ENCODE measurements at places on chromosomes 16 and 17.

DNA sequence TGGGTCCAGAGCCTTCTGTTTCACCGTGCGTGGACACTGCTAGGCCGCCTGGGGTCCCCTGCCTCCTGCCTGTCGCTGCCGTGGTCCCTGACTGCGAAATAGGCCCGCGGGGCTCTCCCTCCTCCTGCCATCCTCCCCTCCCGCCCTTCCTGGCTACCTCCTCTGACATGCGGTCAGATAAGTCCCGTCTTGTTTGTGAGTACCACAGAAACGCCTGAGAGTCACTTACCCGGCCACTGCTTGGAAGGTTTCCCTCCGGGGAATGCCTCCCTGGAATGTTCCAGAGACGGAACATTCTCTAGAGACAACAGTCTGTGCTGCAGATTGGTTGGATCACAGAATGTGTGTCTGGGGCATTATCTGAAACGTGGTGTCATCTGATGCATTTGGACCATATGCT, 22.7 kb downstream of the CIBAR2 start:
- peak; percentile 84 for DNase-seq

GRCh38 chr16:50744881-50745280, 3.0 kb downstream of the CYLD start:
- no peak for DNase-seq

DNA sequence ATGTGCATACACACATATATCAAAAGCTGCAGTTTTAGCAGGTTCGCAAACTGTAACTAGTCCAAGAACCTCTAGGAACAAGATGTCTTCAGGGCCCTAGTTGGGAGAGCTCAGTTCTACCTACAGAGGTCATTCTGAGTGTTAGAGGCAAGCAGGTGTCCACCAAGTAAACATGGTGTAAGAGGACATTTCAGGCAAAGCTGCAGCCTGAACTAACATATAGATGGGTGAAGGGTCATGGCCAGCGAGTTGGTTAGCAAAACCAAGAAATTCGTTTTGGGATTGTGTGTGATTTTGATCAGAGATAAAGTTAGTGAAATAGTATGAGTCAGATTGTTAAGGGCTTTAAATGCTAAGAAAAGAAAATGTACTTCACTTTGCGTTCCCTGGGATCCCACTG, 24.6 kb downstream of the C17orf75 start:
- no peak for DNase-seq

GRCh38 chr17:81716674-81716996, 4.6 kb downstream of the SLC25A10 start:
- DNase-seq, result no peak

- no peak for DNase-seq
Observed at GRCh38 chr16:89563639-89564392, 3.3 kb downstream of the RPL13 start.

GRCh38 chr17:71023249-71024030, 854.1 kb downstream of the KCNJ2 start:
- DNase-seq, result peak; percentile 33

DNA sequence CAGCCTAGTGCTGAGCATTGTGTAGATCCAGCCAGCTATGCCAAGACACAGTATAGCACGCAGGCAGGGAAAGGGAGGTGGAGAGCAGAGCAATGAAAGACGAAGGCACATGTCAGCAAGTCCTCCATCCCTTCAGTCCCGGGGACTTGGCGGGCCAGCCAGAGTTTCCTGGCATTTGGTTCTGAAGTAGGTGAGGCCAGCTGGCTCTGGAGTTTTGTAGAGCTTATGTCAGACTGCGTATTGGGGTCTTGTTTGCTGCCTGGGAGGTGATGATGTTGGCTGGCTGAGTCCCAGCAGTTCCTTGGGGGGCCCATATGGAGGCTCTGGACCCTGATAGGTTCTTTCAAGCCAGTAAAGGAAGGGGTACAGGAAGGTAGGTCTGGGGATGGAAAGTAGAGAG, 55.7 kb upstream of the AKTIP start:
- DNase-seq, result peak; percentile 36

DNA sequence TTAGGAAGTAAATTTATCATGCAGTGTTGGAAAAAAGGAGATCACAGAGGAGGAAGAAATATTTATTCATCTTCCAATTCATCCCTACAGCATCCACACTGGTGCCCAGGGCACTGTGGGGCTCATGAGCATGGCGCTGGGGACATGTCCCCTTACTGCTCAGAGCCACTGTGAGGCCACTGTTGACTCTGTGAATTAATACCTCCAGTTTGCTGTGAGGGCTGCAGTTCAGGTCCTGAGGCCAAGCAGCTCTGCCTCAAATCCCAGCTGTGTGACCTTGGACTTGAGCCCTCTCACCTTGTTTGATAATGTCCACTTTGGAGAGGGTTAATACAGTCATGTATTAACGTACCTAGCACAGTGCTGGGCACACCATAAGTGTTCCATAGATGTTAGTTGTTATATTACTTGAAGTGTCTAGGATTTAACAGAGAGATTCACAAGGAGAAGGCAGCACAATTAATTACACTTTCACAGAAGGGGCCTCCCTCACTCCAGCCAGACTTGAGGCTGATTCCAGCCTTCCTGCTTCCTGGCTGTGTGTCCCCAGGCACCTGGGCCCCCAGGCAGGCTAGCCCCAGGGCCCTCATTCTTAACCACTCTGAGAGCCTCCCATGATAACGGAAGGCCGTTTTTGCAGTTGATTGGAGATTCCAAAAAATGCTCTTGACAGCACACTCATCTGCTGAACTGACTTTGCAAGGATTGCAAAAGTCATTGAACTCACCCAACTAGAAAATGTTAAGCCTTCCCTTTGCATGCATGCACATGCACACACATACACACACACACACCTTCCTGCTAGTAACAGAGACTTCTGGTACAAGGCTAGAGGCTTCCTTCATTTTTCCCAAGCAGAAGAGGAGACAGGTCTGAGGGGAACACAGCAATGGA, 29.4 kb downstream of the KATNIP start:
- DNase-seq, result peak; percentile 68

- peak; percentile 82 for DNase-seq
Observed at GRCh38 chr17:51046514-51047384, 73.9 kb downstream of the SPAG9 start.

DNA sequence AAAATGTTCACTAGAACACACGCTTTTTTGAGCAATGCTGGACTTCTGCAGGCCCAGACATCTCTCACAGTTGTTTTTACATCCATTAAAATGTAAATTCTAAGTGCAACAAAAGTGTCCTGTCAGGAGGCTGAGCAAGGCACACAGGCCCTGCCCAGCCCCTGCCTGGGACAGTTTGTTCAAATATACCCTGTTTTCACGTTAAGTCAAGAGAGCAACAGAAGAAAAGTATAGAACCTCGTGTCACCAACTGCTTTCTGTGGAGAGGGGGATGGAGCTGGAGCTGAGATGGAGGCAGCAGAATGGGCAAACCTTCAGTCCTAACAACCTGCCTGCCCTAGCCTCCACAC, 4.3 kb upstream of the HOXB2 start:
- DNase-seq, result no peak

GRCh38 chr17:41002814-41003213, 3.1 kb upstream of the KRTAP3-2 start:
- DNase-seq, result peak; percentile 48

- DNase-seq, result no peak
Observed at GRCh38 chr17:27950995-27951394, 57.8 kb upstream of the LYRM9 start.

GRCh38 chr17:40590742-40591141, 25.5 kb upstream of the CCR7 start:
- DNase-seq, result no peak

GRCh38 chr17:29618272-29619065, 4.2 kb downstream of the CORO6 start:
- no peak for DNase-seq

DNA sequence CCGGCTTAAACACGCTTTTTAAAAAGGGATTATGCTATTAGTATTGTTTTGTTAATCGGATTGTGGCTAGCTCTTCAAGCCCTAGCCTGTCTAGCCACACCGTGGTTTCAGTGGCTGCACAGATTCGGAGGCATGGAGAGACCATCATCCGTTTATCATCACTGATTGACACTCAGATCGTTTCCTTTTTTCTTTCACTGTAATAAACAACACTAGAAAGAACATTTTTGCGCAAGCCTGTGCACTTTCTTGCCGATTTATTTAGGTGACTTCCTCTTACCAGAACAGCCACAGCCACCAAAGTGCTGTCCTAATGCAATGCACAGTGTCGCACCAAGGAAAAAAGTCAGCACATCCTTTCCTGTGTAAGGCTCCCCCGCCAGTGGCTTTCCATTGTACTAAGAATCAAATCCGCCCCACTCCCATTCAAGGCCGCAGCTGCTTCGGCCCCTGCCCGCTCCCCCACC, 78.2 kb downstream of the CRISPLD2 start:
- no peak for DNase-seq

DNA sequence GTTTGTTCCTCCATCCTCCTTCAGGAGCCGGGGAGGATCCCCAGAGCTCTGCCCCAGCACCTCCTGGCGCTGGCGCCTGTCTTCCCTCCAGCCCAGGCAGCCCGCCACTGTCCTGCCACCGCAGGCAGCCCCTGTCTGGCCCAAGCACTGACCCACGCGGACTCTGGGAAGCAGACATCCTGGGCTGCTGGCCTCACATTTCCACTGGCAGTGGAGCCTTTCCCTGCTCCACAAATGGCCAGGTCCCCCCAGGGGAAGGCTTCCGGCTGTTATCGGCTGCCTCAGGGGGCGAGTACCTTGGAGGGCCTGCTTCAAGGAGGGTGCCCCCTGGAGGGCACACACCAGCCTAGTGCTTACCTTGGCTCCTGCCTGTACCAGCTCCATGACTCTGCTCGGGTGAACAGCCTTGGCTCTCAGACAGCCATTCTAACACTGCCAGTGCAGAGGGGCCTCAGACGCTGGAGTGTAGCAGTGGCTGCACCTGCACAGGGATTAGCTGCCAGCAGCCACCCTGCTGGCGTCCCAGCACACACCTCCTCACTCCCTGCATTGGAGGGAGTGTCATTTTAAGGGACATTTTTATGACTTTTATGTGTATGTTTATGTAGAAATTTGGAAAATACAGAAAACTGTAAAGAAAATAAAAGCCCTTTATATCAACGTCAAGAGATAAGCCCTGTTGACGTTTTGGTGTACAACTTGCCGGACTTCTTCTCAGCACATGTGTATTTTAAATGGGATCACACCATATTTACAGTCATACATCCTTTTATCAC, 21.0 kb downstream of the ACE start:
- no peak for DNase-seq

GRCh38 chr17:34720760-34721159, 141.4 kb downstream of the TMEM132E start:
- no peak for DNase-seq

- DNase-seq, result no peak
Observed at GRCh38 chr16:52528393-52529065, 18.4 kb downstream of the TOX3 start.

- peak; percentile 10 for DNase-seq
Observed at GRCh38 chr17:28811651-28812090, 30.9 kb downstream of the FAM222B start.

- no peak for DNase-seq
Observed at GRCh38 chr16:25625620-25626019, 66.1 kb upstream of the HS3ST4 start.
